ENCODE measurements at places on chromosomes 11 and 22. TPM values are rescaled to one million over a fixed set of nuclear protein-coding genes. Genes with fewer than 3 reads are reported as not detected.

DNA sequence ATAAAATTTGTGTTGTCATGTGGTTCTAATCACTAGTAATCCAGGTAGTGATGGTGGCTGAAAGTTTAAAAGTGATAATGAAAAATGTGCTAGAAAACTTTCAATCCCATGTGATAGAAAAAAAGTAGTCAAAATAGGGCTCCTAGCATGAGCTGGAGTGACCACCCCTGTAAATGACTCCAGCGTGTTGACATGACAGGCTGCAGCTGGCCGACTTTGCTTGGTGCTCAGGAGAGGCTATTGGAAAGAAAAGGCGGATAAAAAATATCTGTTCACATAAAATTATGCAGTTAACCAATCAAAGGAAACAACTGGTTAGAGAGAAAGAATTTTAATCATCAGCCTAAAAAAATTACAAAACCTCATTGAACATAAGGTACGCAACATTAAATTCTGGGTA lies 16.9 kb upstream of the MTCH2 start:
- no peak for DNase-seq

- DNase-seq = no peak
These were observed 215.2 kb upstream of the NCAM1 start for GRCh38 chr11:112745973-112746372.

- no peak for DNase-seq
These were observed 41.8 kb upstream of the ACCSL start for GRCh38 chr11:44005956-44006355.

DNA sequence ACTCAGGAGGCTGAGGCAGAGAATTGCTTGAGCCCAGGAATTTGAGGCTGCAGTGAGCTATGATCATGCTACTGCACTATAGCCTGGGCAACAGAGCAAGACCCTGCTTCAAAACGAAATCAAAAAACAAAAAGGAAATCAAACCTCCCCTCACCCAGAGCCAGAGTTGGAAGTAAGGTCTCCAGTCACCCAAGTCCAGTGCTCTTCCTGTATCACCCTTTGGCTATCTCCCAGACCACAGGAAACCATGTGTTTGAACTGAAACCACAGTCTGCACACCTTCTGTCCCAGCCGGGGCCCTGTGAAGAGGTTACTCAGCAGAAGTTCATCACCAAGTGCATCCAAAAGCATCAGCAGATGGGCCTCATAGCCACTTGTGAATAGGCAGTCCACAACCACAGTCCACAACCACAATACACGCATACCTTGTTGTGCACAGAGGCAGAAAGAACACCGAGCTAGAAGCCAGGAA lies 4.6 kb downstream of the MYH9 start:
- DNase-seq = peak; percentile 85

GRCh38 chr11:72712168-72712751 lies 38.0 kb upstream of the PDE2A start:
- DNase-seq = no peak

GRCh38 chr11:134529212-134530096 lies 117.4 kb upstream of the B3GAT1 start:
- no peak for DNase-seq

DNA sequence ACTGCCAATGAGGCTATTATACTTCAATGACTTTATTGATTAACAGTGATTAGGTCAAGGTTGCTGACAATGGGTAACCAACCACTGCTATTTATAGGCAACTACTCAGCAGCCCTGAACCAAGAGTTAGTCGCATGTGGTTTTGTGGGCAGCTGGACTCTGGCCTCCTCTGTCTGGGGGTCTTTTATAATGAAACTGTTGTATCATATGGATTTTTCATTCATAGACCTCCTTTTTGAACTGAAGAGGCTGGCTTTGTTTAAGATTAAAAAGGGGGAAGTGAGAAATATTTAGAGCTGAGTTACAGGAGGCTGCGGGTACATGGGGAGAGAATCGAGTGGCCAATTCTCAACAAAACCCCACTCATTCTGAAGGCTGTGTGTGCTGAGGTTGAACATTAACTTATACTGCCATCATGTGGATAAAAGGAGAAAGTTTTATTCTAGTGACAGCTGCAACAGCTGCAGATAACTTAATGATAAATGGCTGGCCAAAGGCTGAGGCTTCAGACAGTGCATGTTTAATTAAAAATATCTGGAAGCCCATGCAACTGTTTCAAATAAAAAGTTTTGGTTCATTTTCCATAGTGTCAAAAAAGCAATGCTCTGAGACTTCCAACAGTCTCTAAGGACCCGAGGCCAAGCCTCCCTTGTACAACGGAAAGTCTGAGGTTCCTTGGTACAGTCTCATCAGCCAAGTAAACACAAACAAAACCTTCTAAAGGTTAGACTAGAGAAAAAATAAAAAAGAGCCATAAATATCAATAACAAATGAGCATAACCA lies 682.6 kb downstream of the KCNA4 start:
- DNase-seq = no peak

GRCh38 chr11:130635937-130636630 lies 187.6 kb downstream of the ADAMTS15 start:
- no peak for DNase-seq

DNA sequence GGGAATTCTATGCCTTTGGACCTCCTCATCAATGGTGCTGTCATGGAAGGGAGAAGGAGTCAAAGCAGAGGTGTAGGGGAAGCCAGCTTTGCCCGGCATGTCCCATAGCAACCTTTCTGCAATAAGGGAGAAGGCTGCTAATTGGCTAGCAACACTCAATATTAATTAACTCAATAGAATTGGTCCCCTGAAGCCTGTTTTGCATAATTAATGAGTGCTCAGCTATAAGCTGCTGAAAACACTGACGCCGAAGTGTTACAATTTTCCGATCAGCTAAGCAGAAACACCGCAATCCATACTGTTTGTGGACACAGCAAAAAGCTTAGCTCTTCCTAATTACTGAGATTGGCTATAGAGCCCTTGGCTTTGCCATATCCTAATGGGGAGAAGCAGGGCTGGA lies 245.0 kb downstream of the CSNK2A3 start:
- DNase-seq = no peak

DNA sequence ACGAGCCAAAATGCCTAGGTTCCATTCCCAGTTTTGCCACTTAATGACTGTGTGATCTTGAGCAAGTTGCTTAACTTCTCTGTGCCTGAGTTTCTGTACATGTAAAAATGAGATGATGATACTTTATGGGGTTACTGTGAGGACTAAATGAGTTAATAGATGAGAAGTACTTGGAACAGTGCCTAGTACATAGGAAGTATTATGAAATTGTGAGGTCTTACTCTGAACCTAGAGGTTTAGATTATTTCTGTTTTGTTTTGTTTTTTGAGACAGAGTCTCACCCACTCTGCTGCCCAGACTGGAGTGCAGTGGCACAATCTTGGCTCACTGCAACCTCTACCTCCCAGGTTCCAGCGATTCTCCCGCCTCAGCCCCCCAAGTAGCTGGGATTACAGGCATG lies 227.0 kb upstream of the POU2AF2 start:
- no peak for DNase-seq

DNA sequence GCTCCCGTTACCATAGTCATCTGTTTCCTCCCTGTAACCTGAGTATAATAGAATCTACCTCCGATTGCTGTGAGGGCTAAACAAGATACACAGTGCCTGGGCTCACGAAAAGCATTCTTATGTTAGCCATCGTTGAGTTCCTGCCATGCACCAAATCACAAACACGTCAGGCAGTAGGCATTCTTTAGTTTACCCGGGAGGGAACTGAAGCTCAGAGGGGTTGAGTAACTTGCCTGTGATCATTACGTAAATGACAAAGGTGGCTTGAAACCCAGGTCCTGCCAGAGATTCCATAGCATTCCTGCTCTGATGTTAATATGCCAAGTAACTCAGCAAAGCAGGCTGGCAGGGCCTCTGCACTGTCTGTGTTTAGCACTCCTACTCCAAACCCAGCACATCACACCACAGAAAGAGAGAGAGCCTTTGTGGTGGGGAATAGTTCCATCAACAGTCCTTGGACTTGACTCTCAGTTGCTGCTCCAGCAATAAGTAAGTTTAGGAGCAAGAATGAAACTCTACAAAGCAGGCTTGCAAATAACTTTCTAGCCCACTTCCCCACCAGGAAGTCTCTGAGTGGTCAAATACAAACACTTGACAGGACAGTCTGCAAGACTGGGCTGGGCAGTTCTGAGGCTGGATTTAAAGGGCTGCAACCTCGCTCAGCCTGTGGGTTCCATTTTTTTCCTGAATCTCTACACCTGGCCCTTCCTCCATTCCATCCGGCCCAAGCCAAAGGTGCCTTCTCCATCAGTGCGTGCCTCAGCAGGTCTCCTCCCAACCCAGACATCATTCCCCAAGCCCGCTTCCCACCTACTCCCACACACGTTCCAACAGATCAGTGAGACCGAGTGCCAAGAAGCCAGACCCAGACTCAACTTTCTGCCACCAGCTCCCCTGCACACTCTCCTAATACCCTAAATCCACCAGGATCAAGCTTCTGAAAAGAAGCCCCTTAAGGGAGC lies 1.1 kb downstream of the SCN2B start:
- DNase-seq = no peak

DNA sequence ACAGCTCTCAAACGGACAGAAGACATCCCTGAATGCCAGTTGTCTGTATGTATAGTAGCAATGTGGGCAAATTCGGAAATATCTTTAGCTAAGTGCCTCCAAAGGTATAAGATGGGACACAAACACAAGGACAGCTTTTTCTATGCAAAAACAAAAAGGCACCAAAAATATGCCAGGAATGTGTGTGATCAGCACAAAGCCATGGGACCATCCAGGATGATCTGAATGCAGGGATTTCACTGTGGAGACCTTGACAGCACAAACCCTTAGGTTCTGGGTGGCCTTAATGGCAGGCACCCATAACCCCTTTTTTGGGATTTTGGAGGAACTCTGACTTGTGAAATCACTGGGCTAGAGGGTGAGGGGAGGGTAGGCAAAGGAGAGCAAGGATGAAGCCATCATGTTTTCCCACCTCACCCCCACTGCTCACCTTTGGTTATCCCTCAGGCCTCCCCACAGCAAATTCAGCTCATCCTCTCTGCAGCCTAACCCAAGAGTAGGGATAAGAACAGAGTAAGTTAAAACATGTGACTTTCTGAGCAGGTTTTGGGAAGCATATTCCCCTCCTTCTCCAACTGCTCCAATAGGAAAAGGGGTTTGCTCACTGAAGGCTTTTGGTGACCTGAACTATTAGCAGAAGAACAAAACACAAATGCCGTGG lies 154.6 kb downstream of the SNX19 start:
- DNase-seq = no peak

GRCh38 chr11:128549256-128549944 lies 38.0 kb downstream of the ETS1 start:
- DNase-seq = no peak

GRCh38 chr22:42343531-42344081 lies 73.2 kb upstream of the TCF20 start:
- no peak for DNase-seq

DNA sequence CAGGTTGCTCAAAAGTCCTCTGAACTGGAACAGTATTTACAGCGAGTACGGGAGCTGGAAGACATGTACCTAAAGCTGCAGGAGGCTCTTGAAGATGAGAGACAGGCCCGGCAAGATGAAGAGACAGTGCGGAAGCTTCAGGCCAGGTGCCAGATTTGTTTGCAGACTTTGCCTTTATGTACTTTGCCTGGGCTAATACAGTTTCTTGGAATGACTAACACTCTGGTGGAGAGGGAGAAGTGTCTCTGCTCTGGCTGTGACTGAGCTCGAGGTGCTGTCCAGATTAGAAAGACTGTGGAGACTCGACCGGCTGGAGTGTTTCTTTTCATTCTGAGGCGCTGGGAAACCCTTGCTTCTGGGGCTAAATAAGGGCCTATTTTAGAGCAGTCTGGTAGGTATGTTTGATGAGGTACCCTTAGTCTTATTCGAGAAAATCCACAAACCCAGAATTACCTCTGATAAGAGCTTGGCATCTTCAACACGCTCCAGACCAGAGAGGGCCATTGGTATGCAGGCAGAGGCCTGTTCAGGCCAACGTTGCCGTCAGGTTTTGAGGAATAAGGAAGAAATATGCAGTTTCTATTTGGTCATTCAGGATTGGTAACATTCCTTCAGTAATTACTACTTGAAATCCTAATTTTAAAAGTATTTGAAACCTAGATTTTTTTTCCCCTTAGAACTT lies 76.5 kb downstream of the SWAP70 start:
- DNase-seq = no peak

GRCh38 chr22:42001706-42002105 lies 3.1 kb downstream of the WBP2NL start:
- no peak for DNase-seq

GRCh38 chr22:24335496-24335895 lies 64.9 kb downstream of the SPECC1L start:
- DNase-seq = no peak

- no peak for DNase-seq
These were observed 45.3 kb upstream of the CCDC34 start for GRCh38 chr11:27408246-27408800.

ACTN3 gene
- total RNA-seq = not detected

CABP4 gene
- 8.9 TPM for total RNA-seq

TMEM191B gene
- total RNA-seq = 1.9 TPM

SLC17A6 gene
- not detected for total RNA-seq

TSSK2 gene
- not detected for total RNA-seq

C1QTNF5 gene
- total RNA-seq = not detected

APOL6 gene
- 56.0 TPM for total RNA-seq

DNAJB13 gene
- 0.53 TPM for total RNA-seq

Measured in activated T-cell treated with anti-CD3 and anti-CD28 coated beads, Interleukin-2, amount 50 U/mL, for 72 hours (primary cell).